Progenitor cell of endocrine pancreas (in vitro differentiated cells): ENCODE measurements at places on chromosomes 7 and 10. TPM values are rescaled to one million over a fixed set of nuclear protein-coding genes. Genes with fewer than 3 reads are reported as not detected.

DNA sequence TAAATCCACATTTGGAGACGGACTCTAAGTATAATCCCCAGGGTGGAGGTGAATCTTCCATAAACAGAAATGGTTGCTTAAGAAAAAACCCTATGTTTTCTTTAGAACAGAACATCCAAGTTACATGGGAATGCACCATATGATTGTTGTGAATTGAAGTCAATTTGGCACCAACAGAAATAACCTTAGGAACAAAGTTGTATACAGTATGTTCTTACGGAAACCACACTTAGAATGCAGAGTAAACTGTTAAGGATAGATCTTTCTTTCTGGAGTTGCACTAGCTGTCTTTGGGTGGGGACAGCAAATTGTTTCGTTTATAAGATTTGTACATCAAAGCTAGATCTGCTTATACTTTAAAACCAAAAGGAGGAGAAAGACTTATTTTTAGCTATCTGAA is 316.4 kb downstream of the PTEN start:
- no peak for DNase-seq

DNA sequence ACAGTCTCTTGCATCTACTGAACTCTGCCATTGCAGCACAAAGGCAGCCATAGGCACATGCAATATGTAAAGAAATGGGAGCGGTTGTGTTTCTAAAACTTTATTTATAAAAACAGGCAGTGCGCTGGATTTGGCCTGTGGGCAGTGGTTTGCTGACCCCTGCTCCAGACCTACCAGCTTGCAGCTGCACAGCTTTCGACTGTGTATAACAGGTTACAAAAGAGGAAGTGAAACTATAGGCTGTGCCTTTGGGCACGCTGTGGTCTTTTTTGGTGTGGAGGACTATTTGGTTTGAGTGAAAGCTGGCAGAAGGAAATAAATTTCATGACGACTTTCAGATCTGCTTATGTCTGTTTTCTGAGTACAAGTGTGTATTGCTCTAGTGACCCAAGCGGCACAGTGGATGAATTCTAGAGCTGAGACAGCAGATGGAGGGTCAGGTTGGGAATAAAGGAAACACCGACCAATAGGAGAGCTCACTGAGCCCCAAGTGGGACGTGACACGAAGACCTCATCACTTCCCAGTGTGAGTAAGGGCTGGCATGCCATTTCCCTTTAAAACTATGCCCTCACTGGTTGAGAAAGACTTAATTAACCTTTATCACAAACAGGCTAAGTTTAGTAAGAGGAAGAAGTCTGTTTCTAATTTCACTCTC is 152.7 kb downstream of the ANK3 start:
- DNase-seq: no peak

DNA sequence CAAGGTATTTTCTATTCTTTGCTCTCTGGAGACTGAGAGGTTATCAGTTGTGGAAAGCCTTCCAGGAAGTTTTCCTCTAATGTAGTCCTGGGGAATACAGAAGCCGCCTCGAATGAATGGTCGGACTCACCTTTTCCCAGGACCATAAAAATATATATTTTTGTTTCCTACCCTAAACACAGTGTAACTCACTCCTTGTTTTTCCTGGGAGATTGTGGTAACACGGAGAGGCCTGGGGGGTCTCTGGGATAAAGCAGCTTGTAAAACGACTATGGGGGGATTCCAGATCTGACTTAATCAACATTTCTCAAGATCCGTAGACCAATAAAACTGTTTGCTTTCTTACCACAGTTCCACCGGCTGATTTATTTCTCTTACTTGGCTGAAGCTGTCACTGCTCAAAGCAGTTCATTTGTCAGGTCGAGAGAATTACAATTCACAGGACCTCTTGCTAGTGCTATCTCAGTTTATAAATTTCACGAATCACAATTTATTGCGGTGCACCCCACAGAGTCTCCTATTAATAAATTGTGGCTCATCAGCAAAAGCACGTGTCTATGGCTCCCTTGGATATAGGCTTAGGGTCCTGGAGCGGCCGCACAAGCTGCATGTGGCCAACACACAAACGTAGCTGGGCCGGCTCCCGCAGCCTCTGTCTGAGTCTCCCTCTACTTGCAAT is 176.3 kb upstream of the BMPER start:
- no peak for DNase-seq

- DNase-seq: peak; percentile 7
Observed at GRCh38 chr10:131574707-131575430, 263.3 kb upstream of the TCERG1L start.

DNA sequence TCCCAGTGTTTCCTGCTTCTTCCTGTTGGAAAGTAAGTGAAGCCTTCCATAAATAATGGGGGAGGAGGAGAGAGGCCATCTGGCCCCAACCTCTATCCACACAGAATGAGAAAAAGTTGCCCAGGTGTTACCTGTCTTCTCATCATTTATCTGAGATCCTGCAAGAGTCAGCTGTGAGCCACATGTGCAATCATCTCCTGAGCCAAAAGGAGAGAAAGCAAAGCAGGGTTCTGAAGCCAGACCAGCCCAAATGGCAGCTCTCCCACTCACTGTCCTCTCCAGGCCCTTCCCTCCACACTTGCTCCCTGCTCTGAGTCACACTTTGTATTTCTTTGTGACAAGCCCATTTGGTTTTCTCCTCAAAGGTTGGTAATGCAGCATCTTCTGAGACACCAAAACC is 65.9 kb downstream of the FAM204A start:
- DNase-seq: no peak

CFTR gene
- total RNA-seq: 6.6 and 9.0 TPM in 2 replicates

MSMB gene
- total RNA-seq: not detected in 2 replicates

GRCh38 chr7:51198654-51199053 is 118.0 kb downstream of the COBL start:
- no peak for DNase-seq

DNA sequence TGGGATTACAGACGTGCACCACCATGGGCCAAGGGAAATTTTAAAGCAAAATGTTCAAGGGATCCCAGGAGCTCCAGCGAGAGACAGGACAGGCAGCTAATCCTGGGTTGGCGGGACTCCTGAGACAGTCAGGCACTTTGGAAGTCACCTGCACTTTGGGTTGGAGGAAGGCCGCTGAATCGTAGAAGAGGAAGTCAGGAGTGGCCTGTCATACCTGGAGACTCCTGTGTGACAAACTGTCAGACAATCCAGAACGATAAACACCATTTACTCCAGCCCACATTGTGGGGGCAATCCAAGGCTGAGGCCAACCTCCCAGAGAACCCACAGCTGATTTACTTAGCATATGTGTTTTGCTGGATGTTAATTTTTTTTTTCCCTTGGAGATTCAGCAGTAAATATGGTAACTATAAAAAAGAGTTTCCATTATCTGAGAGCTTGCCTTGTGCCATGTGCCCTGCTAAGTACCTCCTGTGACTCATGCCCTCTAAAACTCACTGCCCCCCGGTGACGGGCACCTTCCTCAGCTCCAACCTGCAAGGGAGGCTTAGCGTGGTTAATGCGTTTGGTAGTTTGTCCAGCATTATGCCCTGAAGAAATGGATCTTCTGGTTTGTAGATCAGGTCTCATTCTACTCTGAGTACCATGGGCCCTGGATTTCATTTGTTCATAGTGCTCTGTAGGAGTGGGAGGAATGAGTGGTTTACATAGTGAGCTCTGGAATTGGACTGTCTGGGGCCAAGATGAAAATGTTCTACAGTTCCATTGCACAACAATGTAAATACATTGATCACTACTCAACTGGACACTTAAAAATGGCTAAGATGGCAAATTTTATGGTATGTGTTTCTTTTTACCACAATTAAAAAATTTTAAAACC is 50.9 kb downstream of the ICA1 start:
- DNase-seq: no peak

ITGA8 gene
- 0.36 TPM in 1 of 2 replicates, not detected in the other for total RNA-seq

GRID2IP gene
- 2.0 and 2.5 TPM in 2 replicates for total RNA-seq

GRCh38 chr7:145624618-145625017 is 492.0 kb upstream of the CNTNAP2 start:
- no peak for DNase-seq

FOXI2 gene
- 1.7 and 4.7 TPM in 2 replicates for total RNA-seq

EBLN1 gene
- total RNA-seq: not detected in 2 replicates

CELF2 gene
- total RNA-seq: 3.8 and 5.7 TPM in 2 replicates

UPK3B gene
- total RNA-seq: 1.7 and 4.7 TPM in 2 replicates

MAP3K8 gene
- total RNA-seq: 15.0 and 16.8 TPM in 2 replicates

IDI2 gene
- total RNA-seq: not detected in 2 replicates

DNA sequence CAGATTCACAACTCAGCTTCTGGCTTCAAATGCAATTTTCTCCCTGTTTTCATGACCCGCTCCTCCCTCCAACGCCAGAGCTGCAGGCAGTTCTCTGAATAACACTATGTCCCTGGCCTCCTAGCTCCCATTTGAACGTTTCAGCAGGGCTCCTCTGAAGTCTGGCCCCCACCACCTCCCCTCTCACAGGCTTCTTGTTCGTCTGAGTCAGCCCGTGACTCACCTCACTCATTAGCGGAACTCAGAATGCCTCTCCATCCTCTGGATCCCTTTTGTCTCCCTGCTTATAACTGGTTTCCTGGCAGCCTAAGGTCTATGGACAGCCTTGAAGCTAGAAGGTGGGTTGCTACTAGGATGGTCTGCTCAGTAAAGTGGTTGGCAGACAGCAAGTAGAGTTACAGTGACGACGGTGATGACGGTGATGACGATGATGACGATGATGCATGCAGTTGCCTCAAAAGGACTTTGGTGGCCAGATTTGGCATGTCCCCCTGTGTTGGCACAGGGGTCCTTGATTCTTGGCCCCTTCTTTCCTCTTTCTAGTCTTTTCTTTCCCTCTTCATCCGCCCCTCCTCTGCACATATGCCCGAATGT is 83.3 kb upstream of the MKLN1 start:
- no peak for DNase-seq

- no peak for DNase-seq
Observed at GRCh38 chr7:65233409-65234034, 140.1 kb upstream of the ZNF92 start.

GRCh38 chr10:75904499-75905283 is 473.3 kb downstream of the LRMDA start:
- no peak for DNase-seq

GRCh38 chr7:140053812-140054539 is 8.8 kb downstream of the PARP12 start:
- DNase-seq: no peak

- no peak for DNase-seq
Observed at GRCh38 chr10:117936566-117936965, 110.2 kb downstream of the RAB11FIP2 start.

DNA sequence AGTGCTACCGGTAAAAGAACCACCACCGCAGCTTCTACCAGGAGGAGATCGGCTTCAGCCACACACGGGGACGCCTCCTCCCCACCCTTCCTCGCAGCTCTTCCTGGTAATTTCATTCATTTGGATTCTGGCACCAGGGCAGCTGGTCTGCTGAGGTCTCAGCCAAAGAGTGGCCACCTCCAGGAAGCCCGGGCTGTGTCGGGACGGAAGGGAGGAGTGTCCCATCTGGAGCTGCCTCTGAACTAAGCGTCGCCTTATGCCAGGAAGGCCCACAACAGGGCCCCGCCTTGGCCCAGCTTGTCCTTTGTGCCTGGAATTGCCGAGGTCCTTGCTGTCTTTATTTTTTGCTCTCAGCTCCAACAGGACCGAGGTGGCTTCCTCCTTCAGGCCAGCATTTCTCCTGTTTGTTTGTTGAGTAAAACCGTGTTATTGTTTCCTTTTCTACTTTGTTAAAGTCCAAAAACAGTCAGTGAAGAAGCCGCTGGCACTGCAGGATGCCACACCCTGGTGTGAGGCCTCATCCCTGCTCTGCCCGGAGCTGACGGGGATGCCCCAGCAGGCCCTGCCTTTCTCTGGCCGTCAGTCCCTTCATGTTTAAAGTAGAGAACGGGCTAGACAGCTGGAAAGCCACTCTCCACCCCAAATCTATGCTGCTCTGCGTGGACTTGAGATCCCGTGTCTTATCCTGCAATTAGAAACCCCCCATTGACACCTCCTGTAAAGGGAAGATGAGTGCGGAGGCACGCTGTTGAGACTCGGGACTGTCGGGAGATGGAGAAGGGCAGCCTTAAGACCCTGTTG is 24.5 kb upstream of the TTYH3 start:
- no peak for DNase-seq

- no peak for DNase-seq
Observed at GRCh38 chr10:124686707-124687376, 57.3 kb downstream of the FAM53B start.
